ENCODE measurements at places on chromosomes 4 and X.

DNA sequence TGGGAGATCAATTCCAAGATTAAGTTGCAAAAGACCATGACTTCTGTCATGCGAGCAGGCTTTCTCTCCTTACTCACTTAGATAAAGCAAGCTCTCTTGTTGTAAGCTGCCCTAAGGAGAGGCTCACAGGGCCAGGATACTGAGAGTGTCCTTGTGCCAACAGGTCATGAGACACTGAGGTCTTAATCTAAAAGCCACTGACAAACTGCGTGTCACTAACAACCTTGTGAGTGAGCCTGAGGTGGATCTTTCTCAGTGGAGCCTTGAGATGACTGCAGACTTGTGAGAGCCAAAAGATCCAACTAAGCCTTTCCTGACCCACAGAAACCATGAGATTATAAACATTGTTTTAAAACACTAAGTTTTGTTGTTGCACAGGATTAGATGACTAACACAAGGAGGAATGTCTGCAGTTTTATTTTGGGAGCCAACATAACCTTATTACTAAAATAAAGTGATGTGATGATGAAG, 170.5 kb downstream of the SLC39A8 start:
- no peak for DNase-seq

DNA sequence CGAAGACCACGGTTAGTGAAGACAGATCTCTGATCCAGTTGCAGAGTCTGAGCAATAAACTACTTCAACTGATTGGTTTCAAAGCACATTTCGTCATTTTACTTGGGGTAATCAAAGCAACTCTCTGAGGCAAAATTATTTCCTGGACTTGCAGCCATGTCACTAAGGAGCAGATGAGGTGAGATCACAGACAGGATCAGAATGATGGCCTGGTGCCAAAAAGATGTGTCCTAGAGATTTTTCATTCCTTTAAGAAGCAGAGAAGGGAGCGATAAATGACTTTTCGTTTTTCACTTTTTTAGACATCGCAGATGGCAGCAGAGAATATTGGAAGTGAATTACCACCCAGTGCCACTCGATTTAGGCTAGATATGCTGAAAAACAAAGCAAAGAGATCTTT, 83.9 kb downstream of the PTTG2 start:
- DNase-seq, result no peak

- DNase-seq, result no peak
Measured at GRCh38 chrX:35868501-35868900, 51.0 kb upstream of the CFAP47 start.

GRCh38 chr4:5964030-5964429, 54.2 kb downstream of the C4orf50 start:
- DNase-seq, result no peak

GRCh38 chr4:14659286-14659685, 343.0 kb upstream of the CPEB2 start:
- no peak for DNase-seq

DNA sequence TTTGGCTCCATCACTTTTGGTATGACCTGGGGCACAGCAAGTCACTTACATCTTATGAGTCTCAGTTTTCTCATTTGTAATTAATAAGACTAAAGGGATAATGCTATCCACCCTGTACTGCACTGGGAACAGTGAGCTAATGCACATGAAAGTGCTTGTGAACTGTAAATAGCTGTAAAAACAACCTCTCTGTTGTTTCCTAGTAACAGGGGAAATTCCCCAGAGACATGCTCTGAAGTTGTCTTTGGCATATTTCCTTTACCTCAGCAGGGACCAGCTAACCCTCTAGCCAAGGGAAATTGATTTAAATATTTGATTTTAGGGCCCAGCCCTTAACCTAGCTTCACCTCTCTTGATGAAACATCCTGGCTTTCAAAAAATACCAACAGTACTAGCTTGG, 6.1 kb upstream of the CYSLTR1 start:
- no peak for DNase-seq

GRCh38 chr4:118077767-118078105, 43.5 kb downstream of the NDST3 start:
- no peak for DNase-seq

GRCh38 chr4:151991001-151991883, 230.4 kb upstream of the GATB start:
- no peak for DNase-seq

DNA sequence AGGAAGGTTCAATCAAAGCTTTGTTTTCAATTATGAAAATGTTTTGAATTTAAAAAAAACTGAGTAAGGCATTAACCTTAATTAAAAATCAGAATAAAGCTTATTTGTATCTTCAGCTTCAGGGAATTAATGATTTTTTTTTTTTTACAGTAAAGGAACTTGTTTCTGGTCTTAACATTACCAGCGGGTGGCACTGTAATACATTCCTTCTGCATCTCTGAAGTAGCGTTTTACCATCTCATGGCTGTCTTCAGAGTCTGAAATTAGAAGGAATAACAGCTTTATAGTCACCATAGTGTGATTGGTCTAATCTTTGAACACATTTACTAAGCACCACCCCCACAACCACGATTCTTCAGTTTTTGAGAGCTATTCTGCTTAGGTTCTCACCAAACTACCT, 102.6 kb downstream of the IL1RAPL2 start:
- DNase-seq, result no peak

GRCh38 chr4:14196131-14196530, 568.6 kb upstream of the BOD1L1 start:
- no peak for DNase-seq

- DNase-seq, result no peak
Measured at GRCh38 chr4:114997576-114998247, 115.7 kb downstream of the NDST4 start.

GRCh38 chrX:29432534-29432933, 782.8 kb upstream of the MAGEB2 start:
- DNase-seq, result no peak

DNA sequence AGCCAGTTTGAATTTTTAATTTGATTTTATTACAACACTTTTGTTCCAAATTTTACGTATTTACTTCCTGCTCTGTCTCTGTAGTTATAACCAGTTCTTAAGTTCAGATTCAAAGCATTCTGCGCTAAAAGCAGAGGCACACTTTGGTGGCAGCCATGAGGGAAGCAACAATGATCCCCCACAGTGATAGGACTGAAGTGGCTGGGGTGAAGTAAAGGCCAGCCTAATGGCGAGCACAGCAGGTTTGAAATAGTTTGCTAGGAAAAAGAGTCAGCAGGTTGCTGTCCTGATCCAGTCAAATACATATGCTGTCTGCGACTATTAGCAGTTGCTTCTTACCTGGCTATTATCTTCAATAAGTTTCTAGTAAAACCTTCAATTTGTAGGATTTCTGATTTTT, 176.3 kb downstream of the RPA4 start:
- DNase-seq, result no peak

DNA sequence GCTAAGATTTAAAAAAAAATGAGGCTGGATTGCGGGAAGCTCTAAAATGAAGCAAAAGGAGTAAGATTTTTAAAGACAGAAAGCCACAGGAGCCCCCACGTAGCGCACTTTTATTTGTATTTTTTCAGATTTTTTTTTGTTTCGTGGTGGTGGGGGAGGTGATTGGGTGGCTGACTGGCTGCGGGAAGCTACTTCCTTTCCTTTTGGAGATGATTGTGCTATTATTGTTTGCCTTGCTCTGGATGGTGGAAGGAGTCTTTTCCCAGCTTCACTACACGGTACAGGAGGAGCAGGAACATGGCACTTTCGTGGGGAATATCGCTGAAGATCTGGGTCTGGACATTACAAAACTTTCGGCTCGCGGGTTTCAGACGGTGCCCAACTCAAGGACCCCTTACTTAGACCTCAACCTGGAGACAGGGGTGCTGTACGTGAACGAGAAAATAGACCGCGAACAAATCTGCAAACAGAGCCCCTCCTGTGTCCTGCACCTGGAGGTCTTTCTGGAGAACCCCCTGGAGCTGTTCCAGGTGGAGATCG, 908 bp downstream of the PCDH10 start:
- no peak for DNase-seq

- no peak for DNase-seq
Measured at GRCh38 chr4:158786121-158786601, 17.3 kb downstream of the FNIP2 start.

DNA sequence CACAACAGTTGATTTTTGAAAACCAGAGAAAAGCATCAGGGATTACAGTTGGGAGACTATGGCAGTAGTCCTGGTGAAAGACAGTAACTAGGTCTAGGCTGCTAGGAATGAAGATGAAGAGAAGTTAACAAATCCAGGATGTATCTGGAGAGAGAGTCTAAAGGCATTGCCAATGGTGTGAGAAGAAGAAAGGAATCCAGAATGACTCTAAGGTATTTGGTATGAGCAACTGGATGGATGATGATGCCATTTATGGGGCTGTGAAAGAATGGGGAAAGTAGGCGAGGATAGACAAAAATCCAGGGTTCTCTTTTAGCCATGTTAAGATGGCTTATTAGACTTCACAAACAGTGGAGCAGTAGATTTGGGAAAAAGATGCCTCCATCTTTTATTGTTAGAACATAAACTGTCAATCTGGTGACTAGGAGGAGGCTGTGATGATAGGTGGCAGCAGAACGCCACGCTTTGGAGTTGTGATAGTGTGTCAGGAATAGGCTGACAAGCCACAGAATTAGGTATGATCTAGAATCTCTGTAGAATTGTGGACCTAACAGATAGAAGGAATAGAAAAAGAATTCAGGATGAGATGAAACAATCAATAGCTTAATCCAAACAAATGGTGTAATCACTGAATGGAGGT, 27.3 kb upstream of the JADE1 start:
- peak; percentile 46 for DNase-seq

DNA sequence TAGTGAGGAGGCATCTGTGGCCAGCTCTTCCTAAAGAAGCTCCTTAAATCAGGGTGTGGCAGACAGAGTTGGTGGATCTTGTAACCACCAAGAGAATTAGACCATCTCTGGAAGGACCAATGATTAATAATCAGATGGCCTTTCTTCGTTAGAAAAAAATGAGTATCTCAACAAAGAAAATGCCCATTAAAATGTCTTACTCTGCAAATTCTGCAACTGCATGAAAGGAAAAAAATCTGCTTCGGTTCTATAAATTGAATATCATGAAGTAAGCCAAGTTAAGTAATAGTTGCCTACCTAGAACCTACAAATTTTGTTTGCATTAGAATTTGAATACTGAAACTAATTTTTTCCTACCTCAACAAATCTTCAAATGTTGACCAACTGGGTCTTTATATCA, 4.2 kb upstream of the DCLK2 start:
- DNase-seq, result no peak

GRCh38 chr4:152626790-152627189, 53.0 kb downstream of the TMEM154 start:
- DNase-seq, result no peak

DNA sequence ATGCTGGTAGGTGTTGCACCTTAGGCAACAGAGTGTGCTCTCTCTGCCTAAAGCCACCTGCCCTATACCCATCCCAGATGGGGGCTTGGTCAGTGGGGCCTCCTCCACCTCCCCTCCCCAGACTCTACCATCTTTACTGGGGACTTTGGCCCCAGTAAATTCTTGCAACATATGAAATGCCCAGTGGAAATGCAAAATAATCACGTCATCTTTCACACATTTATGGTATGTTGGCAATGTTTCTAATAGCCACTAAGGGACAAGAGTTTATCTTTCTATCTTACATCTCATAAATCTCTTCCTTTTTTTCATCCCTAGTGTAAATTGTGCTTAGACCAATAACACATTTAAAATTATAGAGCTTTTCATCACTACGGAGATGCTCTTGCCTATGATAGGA, 103.0 kb upstream of the MAML3 start:
- DNase-seq, result no peak

DNA sequence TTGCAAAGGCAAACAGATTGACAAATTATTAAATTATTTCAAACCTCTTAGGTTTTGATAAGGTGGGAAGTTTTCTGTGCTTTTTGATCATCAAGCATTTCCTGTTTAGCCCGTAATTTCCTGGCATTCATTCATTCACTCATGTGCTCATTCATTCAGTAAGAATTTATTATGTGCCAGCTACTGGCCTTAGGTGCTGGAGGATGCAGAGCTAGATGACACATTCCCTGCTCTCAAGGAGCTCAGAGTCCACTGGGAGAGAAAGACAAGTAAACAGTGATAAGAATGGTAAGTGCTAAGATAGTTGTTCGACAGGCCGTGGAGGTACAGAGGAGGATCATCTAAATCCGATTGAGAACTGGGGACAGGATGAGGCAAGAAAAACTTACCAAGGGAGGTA, 153.0 kb downstream of the DCTD start:
- no peak for DNase-seq

DNA sequence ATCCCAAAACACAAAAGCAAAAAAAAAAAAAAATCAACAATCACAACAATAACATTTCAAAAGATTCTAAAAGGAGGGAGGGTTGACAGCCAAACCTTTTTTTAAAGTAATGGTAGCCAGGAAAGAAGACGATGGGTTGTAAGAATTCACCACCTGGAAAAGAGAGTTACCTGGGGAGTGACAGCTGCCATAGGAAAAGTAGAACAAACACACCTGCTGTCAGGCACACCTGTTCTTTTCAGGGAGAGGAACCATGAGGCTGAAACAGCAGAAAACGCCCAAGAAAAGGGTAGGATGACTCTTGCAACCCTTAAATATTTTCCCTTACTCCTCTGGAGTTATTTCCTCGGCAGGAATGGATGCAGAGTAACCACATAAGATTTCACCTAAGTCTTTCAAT, 388.4 kb upstream of the TEX13C start:
- DNase-seq, result no peak

- DNase-seq, result no peak
Measured at GRCh38 chrX:76971393-76972376, 475.5 kb upstream of the FGF16 start.

DNA sequence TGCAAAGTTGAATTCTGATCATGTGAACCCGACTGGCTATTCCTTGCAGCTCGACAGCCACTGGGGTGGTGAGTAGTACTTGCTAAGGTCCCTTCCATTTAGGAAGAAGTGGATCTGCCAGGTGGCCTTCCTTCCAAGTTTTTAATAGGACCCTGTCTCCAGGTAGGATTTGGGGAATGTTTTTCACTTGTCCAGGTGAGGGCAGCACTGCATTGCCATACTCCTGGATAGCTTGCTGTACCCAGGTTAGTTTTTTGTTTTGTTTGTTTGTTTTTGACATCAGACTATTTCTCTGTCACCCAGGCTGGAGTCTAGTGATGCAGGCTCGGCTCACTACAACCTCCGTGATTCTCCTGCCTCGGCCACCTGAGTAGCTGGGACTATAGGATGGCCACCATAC, 29.8 kb downstream of the SAGE1 start:
- DNase-seq, result no peak

- no peak for DNase-seq
Measured at GRCh38 chr4:57446266-57446665, 336.1 kb upstream of the IGFBP7 start.

DNA sequence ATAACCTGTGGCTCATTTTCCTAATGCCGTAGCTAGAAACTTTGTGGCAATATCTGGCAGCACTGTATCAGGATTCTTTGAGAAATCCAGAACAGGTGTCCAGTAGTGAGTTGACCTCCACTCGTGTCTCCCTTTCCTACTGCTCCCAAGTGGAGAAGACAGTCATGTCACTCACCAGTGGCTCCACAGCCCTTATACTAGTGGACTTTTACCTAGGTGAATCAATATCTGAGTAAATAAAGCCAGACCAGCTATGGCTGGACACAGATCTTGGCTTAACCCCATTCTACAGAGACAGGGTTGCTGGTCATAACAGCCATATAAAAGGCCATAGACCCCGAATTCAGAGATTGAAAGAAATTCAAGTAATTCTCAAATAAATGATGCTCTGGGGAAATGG, 46.5 kb upstream of the SHROOM4 start:
- DNase-seq, result no peak
